ENCODE measurements at places on chromosomes 6 and 20.

GRCh38 chr6:32436995-32437836 is 2.5 kb upstream of the HLA-DRA start:
- no peak for DNase-seq

GRCh38 chr6:108171918-108172516 is 6.2 kb downstream of the NR2E1 start:
- no peak for DNase-seq

DNA sequence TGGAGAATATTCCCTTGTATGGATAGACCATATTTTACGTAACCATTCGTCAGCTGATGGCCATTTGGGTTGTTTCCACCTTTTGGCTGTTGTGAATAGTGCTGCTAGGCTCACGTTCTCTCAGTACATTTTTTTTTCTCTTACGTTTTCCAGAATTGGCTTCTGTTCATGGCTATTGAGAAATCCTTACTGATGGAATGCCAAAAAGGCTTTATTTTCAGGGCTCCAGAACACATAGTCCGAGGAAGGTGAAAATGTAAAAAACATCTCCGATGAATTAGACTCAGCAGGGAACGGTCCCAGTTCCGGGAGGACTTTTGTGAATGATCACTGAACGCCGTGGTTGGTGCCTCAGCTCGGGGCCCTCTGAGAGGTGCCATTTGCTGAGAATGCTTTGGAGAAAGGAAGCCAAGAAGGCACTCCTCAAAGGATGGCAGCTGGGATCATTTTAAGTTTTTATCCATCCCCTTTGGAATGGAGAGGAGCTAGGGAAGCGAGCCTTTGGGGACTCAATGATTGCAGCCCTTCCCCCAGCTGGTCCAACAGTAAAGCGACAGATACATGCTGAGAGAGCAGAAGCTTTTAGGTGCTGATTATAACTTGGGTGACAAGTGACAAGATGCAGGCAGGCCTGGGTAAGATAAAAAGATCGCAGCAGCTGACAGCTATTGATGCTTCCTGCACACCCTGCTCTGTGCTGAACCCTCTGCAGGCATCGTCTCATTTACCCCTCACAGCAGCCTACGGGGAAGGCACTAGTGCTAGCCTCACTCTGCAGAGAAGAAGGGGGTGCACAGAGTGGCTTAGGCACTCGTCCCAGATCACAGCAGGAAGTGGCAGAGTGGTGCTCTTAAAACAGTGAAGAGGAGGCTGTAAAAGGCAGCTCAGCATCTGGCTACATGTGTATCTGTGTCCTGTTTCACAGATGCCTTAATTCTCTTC is 133.4 kb upstream of the KCNG1 start:
- no peak for DNase-seq

GRCh38 chr6:106446287-106446885 is 85.9 kb downstream of the CRYBG1 start:
- no peak for DNase-seq

DNA sequence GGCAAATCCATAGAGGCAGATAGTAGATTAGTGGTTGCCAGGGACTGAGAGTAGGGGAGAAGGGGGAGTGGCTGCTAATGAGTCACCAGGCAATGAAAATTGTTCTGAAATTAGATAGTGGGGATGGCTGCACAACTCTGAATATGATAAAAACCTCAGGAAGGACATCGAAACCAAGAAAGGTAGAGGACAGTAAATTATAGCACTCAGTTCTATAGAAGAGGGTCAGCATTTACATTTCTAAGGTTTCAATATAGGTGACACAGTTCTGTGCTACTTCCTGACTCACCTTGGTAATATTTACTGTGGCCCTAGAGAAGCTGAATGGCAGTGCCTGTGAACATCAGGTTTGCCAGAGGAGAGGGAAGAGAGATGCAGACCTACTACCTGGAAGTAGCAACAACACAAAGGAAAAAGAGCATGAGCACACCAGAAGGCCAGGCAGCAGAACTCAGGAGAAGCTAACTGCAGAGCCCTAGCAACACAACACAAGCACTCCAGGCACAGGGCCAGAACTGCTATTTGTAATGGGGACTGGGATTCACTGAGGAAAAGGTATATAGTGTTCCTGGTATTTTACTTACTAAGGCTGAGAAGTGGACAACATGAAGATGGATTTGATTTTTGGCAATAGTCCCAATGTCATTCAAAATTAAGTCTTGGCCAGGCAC is 75.9 kb downstream of the PLCG1 start:
- no peak for DNase-seq

GRCh38 chr6:39698789-39699188 is 26.4 kb downstream of the KIF6 start:
- DNase-seq: no peak

- no peak for DNase-seq
These were observed 616.4 kb upstream of the ARID1B start for GRCh38 chr6:156160795-156161165.

- no peak for DNase-seq
These were observed 47.7 kb upstream of the FNDC1 start for GRCh38 chr6:159121486-159121885.

DNA sequence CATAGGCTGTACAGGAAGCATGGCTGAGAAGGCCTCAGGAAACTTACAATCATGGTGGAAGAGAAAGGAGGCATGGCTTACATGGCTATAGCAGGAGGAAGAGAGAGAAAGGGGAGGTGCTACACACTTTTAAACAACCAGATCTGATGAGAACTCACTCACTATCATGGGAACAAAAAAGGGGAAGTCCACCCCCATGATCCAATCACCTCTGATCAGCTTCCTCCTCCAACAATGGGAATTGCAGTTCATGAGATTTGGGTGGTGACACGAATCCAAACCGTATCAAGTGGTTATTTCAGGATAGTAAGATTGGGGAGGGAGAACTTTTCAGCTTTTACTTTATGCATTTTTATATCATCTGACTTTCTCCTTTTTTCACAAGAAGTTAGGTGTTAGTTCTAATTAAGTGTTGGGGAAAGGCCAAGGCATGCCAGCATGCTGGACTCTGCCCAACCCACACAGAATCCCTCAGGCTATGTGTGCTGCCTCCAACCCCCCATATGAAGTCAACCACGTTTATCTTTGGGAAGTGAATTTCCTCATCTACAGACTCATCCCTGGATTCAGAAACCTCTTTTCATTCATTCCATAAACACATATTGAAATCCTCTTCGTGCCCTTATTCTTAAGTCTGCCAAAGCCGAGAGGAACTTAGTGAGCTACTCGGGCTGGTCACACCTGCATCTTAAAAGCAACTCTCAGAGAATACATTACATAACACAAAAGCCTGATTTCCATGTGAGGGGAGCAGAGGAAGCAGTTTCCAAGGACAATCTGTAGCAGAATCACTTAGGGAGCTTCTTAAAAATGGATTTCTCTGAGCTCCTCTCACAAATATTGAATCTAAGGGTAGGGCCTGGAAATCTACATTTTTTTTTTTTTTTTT is 16.7 kb upstream of the CLIC5 start:
- no peak for DNase-seq

DNA sequence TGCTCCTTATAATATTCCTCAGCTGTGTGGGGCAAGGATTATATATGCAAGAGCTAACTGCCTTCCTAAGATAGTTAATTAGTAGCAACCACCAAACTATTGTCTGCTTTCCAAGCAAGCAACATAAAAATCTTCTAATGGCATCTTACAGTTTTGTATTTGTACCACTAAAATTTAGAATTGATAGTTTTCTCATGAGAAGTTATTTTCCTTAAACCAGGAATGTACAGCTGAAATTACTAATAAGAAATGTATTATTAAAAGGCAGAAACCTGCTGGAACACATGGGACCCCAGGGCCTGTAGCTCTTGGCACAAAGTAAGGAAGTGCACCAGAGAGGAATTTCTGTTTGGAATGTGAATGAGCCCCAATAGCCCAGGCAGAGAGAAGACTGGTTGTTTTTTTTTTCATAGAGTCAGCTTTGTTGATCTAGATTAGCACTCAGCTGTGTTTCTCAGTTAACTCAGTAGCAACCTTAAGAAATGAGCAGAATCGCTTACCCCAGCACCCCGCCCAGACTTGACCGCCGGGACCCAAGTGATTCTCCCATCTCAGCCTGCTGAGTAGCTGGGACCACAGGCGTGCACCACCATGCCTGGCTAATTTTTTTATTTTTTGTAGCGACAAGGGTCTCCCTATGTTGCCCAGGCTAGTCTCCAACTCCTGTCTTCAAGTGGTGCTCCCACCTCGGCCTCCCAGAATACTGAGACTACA is 2.6 kb downstream of the MGME1 start:
- DNase-seq: no peak

- no peak for DNase-seq
These were observed 3.8 kb upstream of the CABLES2 start for GRCh38 chr20:62410746-62411478.

- DNase-seq: peak; percentile 53
These were observed 55.1 kb downstream of the ARID1B start for GRCh38 chr6:156832231-156832647.
